ENCODE measurements at places on chromosomes 7 and 10. TPM values are rescaled to one million over a fixed set of nuclear protein-coding genes. Genes with fewer than 3 reads are reported as not detected.

The GNGT1 gene
- total RNA-seq: not detected

The ABCB1 gene
- total RNA-seq: 42.0 TPM

The MARVELD1 gene
- total RNA-seq: 38.7 TPM

The ZNF273 gene
- 4.6 TPM for total RNA-seq

The TFEC gene
- 8.3 TPM for total RNA-seq

The KLF6 gene
- 71.8 TPM for total RNA-seq

The KCNMA1 gene
- total RNA-seq: not detected

The SEMA3D gene
- total RNA-seq: 3.2 TPM

The TET1 gene
- 0.69 TPM for total RNA-seq

The OSBPL3 gene
- total RNA-seq: 28.7 TPM

The GBX1 gene
- not detected for total RNA-seq

The FRMD4A gene
- 75.3 TPM for total RNA-seq

The RPEL1 gene
- total RNA-seq: not detected

The PARD3 gene
- total RNA-seq: 14.7 TPM

The CEP55 gene
- total RNA-seq: 83.6 TPM

The PRKCQ gene
- total RNA-seq: 0.07 TPM

The NSUN5 gene
- total RNA-seq: 14.1 TPM

The SPRN gene
- total RNA-seq: 0.05 TPM

The MBLAC1 gene
- 5.0 TPM for total RNA-seq

The SHH gene
- 0.20 TPM for total RNA-seq

The SPDYE11 gene
- total RNA-seq: not detected

The HMX3 gene
- not detected for total RNA-seq

The SLC13A4 gene
- not detected for total RNA-seq

The C10orf105 gene
- total RNA-seq: not detected

The EFCAB10 gene
- total RNA-seq: 0.44 TPM

The EPHA1 gene
- total RNA-seq: 0.07 TPM

The NKX2-3 gene
- total RNA-seq: not detected

The SOSTDC1 gene
- total RNA-seq: not detected

The SLC29A4 gene
- 1.2 TPM for total RNA-seq

The HSPB1 gene
- 571 TPM for total RNA-seq

The GIMAP1 gene
- total RNA-seq: 9.4 TPM

The SPAG6 gene
- total RNA-seq: not detected

The CNOT4 gene
- total RNA-seq: 7.3 TPM

The SPDYE2 gene
- total RNA-seq: not detected

The AKR1C4 gene
- total RNA-seq: not detected

The COL17A1 gene
- total RNA-seq: 3.3 TPM

The OLAH gene
- 2.5 TPM for total RNA-seq

The ADRA2A gene
- under 0.01 TPM for total RNA-seq
